ENCODE measurements at places on chromosomes 4 and X. TPM values are rescaled to one million over a fixed set of nuclear protein-coding genes. Genes with fewer than 3 reads are reported as not detected.

DNA sequence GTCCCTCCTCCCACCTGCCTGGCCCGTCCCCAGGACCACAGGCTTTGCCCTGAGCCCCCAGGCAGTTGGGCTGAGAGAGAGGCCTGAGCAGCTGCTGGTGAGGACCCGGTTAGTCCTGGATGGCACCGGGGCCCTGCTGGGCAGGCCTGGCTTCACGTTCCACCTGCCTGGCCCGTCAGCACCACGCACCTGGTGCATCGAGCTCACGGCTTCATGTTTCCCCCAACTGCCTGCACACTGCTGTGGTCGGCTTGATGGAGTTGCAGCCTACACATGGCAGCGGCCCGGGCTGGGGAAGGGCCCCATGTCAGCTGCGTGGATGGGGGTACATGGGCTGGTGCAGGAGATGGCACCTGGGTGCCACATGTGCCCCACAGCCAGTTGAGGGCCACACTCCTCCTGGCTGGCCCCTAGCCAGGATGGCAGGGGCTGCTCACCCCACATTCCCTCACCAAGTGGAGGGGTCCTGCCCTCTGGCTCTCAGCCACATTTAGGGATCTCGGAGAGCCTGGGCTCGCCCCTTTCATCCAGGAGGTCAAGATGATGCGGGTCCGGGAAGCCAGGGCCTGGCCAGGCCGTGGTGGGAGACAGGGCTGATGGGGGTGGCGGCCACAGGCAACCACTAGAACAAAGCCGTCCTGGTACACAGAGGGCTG lies 28.5 kb downstream of the NKX1-1 start:
- DNase-seq: no peak

GRCh38 chr4:150501009-150501727 lies 80.8 kb upstream of the MAB21L2 start:
- DNase-seq: no peak

DNA sequence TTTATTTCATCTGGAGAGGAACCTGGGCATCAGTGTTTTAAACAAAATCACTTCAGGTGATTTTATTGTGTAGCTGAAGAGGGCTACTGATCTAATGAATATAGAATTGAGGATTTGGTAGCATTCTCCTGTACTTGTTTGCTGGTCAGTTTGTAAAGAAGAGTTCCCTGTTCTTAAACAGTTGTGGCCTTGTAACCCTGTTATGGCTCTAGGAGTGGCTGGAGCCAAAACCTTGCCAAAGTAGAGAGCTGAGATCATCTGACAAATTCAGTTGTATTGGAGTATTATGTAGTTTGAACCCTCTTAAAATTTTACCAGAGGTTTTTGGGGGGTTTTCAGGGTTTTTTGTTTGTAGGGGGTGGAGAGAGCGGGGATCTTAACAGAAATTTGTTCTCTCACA lies 36.5 kb downstream of the USP9X start:
- no peak for DNase-seq

- no peak for DNase-seq
Measured at GRCh38 chr4:2080429-2081300, 21.5 kb downstream of the NAT8L start.

OTUD6A gene
- total RNA-seq: not detected

PRKG2 gene
- total RNA-seq: 0.15 TPM

MAGEA12 gene
- not detected for total RNA-seq

TMEM150C gene
- total RNA-seq: not detected

ADH4 gene
- not detected for total RNA-seq

All from activated CD4-positive, alpha-beta T cell treated with anti-CD3 and anti-CD28 coated beads, Interleukin-2, amount 10 ng/mL, durations not matched to agents 7 days and 5 days (primary cell).